ENCODE measurements at places on chromosomes 11 and 22.
A peak's percentile ranks its signal among the peaks of the same experiment; 100 is the strongest.

DNA sequence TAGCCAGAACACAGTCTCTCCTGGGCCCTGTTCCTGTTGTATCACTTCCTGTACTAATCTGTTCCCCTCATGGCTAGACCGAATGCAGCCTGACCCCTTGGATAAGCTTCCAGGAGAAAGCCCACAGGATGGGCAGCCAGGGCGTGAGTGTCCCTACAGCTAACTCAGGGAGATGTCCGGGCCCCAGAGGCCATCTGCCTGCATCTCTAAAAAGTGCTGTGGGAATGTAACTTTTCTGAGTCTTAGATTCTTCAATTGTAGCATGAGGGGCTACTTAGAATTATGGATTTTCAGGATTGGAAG is 7.7 kb upstream of the MALAT1 start:
- no peak for DNase-seq

DNA sequence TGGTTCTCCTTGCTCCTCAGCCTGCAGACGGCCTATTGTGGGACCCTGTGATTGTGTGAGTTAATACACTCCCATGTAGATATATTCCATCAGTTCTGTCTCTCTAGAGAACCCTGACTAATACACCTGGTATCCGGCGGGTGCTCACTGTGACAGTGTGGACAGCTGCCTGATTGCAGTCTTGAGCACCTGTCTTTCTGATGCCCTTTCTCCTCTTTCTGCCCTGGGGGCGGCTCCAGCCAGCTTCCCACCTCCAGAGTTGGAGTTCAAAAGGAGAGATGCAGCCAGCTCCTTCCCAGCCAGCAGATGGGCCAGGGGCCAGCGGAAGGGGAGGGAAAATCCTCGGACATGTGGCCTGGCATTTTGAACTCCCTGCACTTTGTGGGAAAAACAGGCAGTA is 15.0 kb downstream of the SMIM38 start:
- no peak for DNase-seq

DNA sequence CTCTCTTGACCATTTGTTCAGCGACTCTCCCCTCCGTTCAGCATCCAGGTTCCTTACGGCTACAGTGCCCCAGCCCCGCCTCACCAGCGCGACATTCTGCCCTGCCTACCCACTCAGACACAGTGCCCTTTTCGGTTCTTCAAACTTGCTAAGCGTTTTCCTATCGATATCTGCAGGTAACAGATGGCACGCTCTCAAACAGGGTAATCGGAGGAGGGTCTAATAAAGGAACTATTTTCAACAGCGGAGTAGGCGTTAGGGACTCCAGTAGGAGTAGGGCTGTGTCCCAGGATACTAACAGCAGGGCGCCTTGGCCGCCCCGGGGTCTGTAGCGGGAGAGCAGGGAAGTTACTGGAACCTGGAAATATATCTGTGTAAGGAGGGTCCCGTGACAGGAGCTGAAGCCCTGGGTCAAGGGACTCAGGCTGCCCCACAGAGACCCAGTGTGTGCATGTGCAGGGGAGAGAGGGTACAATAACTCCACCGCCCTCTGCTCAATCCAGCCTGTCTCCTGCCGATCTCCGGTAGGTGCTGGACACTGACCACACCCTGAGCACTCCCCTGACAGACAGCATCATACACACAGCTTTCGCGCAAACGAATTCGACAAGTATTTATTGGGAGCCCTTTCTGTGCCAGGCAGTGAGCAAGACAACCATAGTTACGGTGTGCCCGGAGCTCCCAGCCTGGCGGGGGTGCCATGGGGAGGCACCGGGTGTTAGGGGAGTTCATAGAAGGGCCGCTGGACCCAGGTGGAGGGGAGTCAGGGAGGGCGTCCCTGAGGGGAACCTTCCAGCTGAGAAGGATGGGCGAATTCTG is 2.1 kb downstream of the KLHL35 start:
- no peak for DNase-seq

GRCh38 chr22:30396871-30397655 is at the start of gene SEC14L2:
Gene SEC14L2, plus strand, starts transcription at chr22:30397018. Its CDS starts 99 bp downstream, at chr22:30397117.
- peak; percentile 70 for DNase-seq

- DNase-seq: no peak
Observed at GRCh38 chr11:13338019-13338426, 60.4 kb downstream of the BMAL1 start.
